ENCODE measurements at places on chromosomes 1 and 21.

DNA sequence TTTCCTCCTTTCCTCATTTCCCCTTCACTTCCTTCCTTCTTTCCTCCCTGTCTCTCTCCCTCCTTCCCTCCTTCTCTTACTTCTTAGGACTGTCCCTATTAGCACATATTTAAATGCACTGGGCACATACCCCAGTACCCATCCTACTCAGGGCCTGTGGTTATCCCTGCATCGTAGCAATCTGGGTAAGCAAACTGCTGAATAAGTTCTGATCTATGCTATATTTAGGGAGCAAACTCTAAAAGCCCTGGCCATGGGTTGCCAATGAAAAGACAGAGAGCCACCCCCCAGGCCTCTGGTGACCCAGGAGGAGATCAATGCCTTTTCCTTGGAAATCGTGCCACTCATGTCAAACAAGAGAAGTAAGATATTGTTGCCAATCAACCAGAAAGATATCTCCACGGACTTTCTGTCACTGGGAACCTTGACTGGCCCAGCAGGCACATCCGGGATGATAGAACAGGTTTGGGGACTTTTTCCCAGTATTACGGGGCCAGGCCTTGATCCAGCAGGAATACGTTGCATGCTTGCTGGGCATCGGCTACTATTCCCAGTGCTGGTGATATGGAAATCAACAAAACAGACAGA is 5.4 kb downstream of the FAM3B start:
- DNase-seq: no peak

GRCh38 chr1:207804721-207805468 is 53.0 kb downstream of the CD46 start:
- DNase-seq: no peak

- DNase-seq: no peak
Observed at GRCh38 chr1:36625935-36626310, 143.2 kb upstream of the CSF3R start.

GRCh38 chr1:156859523-156860112 is 701 bp upstream of the INSRR start:
- DNase-seq: no peak

DNA sequence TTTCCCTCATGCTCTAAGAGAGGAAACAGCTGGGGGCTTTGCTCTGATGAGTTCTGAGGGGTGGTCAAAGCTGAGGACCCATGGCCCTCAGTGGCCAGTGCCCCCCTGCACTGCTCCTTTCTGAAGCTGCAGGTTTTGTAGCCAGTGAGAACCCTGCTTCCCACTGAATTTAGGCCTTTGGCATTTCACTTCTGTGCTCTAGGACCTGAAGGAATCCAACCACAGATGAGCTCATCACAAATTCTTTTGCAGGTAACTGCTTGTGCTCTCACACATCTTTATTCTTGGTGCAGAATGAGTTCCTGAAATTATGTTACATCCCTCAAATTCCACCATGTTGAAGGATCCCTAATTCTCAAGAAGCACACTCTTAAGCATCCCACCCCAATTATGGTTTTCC is 248.7 kb upstream of the IRF2BP2 start:
- DNase-seq: no peak

GRCh38 chr21:25790878-25791204 is 56.1 kb downstream of the GABPA start:
- DNase-seq: no peak

GRCh38 chr1:54238353-54239034 is 38.5 kb downstream of the MRPL37 start:
- no peak for DNase-seq

DNA sequence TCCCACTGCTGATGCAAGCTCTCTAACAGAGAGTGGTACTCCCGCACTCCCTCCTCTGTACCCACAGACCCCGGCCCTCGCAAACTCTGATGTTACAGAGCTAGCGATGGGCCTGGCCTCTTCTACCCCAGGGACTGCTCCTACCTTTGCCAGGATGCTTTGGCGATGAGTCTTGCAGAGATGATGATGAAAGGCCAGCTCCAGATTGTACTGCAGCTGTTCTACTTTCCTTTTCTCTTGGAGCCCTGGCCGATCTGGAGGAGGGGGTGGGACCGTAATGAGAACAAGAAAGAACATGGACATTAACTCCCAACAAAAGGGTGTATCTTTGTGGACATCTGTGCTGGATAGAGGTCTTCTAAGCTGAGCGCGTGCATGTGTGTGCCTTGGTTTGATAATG is 6.0 kb upstream of the LINGO4 start:
- DNase-seq: no peak

DNA sequence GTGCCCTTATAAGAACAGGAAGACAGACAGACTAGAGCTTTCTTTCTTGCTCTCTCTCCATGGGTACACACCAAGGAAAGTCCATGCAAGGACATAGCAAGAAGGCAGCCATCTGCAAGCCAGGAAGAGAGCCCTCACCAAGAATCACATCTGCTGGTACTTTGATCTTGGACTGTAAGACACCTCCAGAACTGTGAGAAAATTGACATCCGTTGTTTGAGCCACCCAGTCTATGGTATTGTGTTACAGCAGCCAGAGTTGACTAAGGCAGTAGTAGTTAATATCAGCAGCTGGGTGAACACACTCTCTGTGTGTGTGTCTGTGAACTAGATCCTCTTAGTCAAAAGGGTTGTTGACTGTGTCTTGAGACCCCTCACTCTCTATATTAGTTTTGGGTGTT is 53.8 kb upstream of the PPP2R5A start:
- no peak for DNase-seq
